GM18507 (cell line): ENCODE measurements at places on chromosomes 6 and 20.
A peak's percentile ranks its signal among the peaks of the same experiment; 100 is the strongest.

DNA sequence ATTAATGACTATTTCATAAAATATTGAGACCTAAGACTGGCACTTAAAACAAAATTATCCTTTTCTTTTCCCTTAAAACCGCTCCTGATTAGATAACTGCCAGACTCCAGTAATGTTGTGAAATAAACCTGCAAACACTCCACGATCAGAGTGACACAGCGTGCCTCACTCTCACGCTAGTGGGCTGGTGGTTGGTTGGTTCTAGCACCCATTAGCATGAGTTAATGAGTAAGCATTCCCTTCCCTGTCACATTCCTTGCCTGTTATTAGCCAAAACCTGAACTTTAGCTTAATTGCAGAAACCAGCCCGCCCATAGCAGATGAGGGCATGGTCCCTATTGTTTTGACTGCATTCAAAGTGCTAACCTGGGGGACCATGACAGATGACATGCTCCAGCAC lies 193.4 kb downstream of the CD83 start:
- DNase-seq: no peak

- DNase-seq: no peak
These were observed 508.7 kb upstream of the CITED2 start for GRCh38 chr6:139882977-139883728.

DNA sequence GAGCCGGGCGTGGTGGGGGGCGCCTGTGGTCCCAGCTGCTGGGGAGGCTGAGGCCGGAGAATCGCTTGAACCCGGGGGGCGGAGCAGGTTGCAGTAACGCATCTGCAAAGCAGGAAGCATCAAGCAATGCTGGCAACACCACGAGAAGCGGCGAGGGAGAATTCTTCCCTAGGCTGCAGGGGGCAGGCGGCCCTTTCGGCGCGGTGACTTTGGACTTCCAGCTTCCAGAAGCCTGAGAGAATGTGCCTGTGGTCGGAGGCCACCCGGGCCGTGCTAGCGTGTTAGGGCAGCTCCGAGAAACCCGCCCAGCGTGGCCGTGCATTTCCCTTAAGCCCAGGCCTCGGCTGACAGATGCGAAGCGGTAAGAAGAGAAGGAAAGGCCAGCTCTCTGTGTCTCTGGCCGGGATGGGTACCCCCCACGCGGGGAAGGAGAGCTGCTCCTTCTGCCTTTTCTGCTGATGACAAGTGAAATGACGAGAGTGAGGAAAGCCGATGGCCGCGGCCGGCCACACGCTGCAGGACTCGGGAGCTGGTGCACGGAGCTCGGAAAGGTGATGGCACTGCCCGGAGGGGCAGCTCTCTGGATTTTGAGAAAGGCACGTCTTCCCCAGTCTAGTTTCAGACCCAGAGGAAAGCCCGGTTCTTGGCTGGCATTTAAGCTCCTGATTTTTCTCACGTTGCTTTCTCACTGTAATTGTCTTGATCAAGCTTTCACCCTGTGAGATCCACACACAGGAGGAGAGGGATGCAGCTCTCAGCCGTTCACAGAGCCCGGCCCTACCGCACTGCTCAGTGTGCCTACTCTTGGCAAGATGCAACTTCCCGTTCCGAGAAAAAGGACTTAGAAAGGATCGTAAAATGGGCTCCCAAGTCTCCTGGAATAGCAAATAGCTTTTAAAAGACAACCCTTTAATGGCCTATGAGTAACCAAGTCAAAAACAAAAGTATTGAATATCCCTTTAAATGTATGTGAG lies 68.3 kb upstream of the EXOC2 start:
- DNase-seq: no peak

- DNase-seq: no peak
These were observed 67.7 kb downstream of the RPP40 start for GRCh38 chr6:4935975-4936680.

DNA sequence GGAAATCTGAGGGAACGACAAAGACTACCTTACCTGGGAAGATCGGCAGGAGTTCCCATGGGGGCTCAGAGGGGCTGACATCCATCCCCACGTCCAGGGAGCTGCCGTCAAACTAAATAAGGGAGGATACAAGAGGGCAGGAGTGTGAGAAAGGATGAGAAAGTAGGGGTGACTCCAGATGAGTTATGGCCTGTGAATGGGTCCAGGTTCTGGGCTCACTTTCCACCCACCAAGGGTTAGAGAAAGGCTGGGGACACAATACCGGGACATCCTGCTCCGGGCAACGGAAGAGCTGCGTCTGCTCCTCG lies 683 bp downstream of the ATF6B start:
- no peak for DNase-seq

- DNase-seq: no peak
These were observed 217.1 kb downstream of the PRL start for GRCh38 chr6:22079783-22080182.

DNA sequence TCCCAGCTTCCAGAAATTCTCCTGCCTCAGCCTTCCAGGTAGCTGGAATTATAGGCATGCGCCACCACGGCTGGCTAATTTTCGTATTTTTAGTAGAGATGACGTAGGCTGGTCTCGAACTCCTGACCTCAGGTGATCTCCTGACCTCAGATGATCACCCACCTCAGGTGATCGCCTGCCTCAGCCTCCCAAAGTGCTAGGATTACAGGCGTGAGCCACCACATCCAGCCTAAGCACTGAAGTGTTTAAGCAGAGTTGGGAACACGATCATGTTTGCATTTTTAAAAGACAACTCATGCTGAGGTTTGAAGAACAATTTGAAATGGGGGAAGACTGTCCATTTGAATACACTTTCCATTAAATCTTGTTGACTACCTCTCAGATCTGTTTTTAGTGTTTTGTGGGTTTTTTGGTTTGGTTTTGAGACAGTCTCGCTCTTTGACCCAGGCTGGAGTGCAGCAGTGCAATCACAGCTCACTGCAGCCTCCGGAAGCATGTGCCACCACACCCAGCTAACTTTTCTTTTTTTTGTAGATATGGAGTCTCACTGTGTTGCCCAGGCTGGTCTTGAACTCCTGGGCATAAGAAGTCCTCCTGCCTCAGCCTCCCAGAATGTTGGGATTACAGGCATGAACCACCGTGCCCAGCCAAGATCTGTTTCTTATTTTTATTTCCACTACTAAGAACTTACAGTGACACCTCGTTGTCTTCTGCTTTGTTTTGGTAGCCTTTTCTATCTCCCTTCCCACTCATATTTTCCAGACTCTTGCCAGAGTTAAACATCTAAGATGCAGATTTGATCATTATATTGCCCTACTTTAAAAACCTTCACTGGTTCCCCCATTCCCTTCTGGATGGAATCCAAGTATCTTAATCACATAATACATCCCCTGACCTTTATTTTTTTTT lies 5.5 kb downstream of the CASP8AP2 start:
- no peak for DNase-seq

DNA sequence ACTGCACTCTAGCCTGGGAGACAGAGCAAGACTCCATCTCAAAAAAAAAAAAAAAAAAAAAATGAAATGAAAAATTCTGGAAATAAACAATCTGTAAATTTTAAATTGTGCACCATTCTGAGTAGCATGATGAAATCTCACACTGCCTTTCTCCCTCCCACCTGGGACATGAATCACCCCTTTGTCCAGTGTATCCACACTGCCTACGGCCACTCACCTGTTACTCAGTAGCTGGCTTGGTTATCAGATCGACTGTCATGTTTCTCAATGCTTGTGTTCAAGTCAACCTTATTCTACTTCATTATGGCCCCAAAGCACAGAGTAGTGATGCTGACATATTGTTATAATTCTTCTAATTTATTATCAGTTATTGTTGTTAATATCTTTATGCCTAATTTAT lies 58.7 kb upstream of the MTHFD1L start:
- DNase-seq: no peak

DNA sequence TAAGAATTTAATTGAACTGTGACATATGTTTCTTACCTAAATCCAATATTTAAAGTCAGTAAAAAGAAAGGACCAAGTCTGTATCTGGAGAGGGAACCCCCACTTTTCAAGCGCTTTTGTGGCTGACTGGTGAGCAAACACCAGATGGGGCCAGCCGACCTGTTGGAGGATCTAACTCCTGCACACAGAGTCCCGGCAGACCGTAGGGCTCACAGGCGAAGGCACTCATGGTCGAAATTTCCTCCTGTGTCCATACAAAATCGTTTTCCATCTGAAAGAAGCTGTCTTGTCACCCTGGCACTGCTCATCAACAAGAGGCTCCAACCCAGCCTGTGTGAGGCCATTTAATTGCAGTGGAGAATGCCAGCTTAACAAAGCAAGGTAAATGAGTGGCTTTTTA lies 94.0 kb downstream of the SCML4 start:
- no peak for DNase-seq

DNA sequence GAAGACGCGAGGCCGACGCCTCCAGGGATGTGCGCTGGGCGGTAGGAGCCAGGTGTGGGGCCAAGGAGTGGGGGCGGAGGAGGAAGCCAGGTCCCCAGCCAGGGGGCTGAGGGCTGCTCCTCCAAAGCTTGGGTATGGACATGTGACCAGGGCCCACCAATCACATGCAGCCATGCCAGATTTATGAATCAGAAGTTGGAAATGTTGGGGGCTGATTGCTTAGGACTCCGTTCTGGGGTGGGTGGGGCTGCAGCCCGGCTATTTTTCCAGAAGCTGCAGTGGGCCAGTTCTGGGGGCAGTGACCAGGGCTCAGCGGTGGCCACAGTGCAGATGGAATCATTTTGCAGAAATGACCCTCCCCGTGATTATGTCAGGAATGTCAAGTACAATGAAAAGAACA lies 96.0 kb downstream of the CEBPB start:
- DNase-seq: peak; percentile 40

GRCh38 chr6:105810105-105810921 lies 275.8 kb upstream of the PRDM1 start:
- no peak for DNase-seq

- DNase-seq: peak; percentile 7
These were observed 30.3 kb downstream of the ZNF318 start for GRCh38 chr6:43339168-43339567.
